ENCODE measurements at places on chromosomes 5 and 9.

DNA sequence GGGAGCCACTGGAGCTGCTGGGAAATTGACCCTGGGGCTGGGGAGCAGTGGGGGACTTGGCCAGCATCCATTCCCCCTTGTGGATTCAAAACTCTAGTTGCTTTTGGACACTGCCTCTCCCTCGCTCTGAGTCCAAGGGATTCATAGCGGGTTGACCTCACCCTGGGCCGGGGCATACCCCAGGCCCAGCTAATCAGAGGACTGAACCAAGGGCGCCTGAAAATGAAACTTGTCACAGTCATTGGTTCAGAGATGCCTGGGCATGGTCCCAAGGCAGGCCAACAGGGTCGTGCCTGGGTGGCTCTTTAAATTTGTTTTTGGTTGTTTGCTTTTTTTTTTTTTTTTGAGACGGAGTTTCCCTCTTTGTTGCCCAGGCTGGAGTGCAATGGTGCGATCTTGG lies 22.6 kb downstream of the STK10 start:
- no peak for DNase-seq

- no peak for DNase-seq
These were observed 463.1 kb downstream of the NR2F1-AS1 start for GRCh38 chr5:93117751-93118531.

GRCh38 chr5:78538240-78538850 lies 110.2 kb downstream of the LHFPL2 start:
- DNase-seq = no peak

DNA sequence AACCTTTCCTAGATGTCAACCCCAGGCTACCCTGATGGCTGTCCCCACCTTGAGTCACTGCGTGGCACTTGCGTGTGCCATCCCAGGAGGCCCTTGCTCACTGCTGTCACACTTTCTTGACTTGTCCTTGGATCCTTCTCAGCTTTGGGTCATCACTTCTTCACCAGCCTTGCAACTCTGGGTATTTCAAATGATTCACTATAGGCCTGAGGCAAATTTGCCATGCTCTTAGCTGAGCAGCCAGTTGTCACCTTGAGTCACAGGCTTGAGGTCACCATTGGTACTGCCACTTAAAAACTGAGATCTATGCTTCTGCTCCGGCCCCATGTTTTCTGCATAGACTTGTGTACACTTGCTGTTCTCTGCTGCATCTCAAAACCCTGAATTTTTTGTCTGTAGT lies 84.7 kb downstream of the BASP1 start:
- peak; percentile 67 for DNase-seq

DNA sequence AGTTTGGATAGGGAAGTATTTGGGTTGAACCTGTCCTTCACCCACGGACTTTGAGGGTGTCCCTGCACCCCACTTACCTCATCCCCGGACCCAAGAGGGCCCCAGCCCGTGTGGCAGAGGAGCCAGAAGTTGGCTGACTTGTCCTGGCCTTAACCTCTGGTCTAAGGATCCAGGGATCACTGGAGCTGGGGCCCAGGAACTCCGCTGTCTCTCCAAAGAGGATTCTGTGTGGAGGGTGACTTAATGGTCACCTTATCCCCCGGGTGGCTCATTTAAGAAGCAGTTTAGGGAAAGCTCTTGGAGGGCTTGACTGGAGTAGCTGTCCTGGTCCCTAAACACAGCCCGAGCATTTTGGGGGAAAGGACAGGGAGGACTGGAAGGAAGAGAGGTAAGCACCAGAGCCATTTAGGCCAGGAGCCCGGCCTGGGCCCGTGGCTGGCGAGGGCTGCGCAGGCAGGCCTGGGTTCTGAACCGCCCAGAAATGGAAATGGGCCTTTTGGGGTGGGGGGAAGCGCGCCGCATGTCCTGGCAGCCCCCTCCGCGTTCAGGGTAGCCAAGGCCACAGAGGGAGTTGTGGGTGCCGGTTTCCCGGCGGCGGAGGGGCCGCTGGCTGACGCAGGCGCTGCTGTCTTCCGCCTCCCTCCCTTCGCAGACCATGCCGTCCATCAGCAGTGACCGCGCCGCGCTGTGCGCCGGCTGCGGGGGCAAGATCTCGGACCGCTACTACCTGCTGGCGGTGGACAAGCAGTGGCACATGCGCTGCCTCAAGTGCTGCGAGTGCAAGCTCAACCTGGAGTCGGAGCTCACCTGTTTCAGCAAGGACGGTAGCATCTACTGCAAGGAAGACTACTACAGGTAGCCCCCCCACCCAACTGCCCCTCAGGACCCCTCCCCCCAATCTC lies 2.0 kb downstream of the LHX2 start:
- no peak for DNase-seq

GRCh38 chr5:1255081-1255561 lies 29.9 kb downstream of the SLC6A18 start:
- no peak for DNase-seq

DNA sequence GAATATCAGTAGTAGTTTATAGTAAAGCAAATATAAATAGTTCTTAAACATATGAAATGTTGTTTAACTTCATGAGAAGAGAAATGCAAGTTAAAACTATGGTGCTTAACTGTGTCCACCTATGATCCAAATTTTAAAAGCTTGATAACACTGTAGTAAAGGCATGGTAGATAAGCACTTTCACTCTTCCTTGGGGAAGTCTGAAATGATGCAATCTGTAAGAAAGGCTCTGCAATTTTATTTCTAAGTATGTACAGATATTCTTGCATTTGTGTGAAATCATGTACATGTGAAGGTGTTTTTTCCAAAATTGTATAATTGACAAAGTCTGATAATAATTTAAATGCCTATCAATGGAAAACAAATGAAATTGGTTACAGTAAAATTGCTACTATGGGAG lies 66.9 kb downstream of the SYK start:
- DNase-seq = no peak

DNA sequence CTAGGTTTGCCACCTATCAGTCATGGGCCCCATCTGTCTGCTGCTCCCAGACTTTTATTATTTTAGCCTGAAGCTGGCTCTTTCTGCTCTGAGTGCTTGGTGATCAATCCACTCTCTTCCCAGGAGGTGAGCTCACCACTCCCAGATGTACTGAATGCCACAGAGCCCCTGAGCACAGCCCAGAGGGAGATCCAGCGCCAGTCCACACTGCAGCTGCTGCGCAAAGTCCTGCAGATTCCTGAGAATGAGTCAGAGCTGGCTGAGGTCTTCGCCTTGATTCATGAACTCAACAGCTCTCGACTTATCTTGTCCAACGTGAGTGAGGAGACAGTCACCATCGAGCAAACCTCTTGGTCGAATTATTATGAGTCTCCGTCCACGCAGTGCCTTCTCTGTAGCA lies 36.0 kb downstream of the HMGXB3 start:
- DNase-seq = peak; percentile 46

GRCh38 chr5:35360671-35361070 lies 130.4 kb upstream of the PRLR start:
- no peak for DNase-seq

- DNase-seq = no peak
These were observed 27.0 kb downstream of the MSX2 start for GRCh38 chr5:174751154-174752000.

DNA sequence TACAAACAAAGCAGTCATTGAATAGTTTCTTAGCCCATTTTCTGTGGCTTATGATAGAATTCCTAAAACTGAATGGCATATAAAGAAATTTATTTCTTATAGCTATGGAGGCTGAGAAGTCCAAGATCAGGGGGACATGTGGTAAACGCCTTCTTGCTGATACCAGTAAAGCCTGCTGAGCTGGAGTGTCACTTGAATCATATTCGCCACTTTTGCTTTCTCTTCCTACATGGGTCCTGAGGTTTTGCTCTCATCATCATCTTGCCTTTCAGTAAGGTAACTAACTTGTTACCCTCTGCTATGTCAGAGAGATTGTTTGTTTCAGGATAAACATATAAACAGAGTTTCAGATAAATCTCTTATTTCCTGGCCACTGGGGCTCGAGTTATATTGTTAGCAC lies 203.3 kb upstream of the DMRT1 start:
- no peak for DNase-seq

DNA sequence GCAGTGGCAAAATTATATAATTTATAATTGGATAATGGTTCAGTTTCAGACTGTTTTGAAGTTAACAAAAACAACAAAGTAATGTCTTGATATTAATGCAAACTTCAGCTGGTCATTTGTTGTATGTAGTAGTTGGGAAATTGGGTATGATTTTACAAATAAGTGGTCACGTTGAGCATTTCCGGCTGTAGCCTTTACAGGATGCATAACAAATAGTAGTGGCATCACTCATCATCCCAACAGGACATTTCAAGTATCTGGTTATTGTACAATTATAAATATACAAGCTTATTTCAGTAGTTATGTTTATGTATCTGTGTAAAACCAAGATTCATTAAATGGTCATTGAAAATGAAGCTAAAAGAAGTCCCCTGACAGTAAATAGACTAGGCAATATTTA lies 72.9 kb downstream of the SMIM15 start:
- DNase-seq = no peak

- peak; percentile 31 for DNase-seq
These were observed 95.4 kb downstream of the CACNA1B start for GRCh38 chr9:137972988-137973470.

DNA sequence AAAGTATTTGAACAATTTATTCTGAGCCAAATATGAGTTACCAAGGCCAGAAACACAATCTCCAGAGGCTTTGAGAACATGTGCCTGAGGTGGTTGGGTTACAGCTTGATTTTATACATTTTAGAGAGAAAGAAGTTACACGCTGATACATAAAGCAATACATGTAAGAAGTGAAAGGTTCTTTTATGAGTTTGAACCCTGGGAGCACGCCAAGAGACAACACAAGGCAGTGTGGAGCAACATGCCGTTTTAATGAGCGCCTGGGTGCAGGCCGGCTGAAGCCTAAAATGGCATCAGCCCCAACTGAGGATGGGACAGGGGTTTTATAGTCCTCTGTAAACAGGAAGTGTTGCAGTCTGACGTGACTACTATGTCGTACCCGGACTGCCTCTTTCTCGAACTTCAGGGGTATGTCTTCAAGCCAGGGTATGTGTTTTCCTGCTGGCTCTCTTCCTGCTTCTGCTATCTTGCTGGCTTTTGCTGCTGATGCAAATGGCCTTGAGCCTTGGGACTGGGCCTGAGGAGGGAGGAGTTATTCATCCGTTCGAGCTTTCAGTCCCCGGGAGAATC lies 193.7 kb downstream of the CYLC2 start:
- DNase-seq = no peak

DNA sequence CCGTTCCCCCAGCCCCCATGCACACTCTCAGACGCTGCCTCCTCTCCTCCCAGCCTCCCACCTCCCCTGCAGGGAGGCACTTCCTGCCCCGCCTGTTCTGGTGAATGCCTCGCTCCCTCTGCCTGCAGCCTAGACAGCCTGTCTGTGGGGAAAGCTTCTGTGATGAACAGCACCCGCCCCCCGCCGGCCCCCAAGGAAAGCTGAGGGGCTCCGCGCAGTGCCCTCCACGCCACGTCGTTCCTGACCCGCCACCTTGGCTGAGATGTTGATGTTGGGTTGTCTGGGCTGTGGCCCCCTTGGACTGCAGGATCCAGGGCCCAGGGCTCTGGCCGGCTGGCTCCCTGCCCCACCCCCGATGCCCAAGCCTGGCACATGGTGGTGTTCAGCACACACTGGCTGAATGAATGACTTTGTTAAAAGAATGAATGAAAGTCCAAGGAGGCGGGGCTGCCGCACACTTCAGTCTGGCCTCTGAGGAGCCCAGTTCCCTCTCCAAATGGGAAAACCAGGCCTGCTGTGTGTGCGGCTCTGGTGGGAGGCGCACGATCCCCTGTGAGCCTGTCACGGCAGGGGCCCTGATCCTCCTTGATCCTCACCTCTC lies 2.1 kb upstream of the MYMK start:
- no peak for DNase-seq

- DNase-seq = no peak
These were observed 612.1 kb downstream of the EBF1 start for GRCh38 chr5:158487664-158488063.

- no peak for DNase-seq
These were observed 138.0 kb downstream of the ENC1 start for GRCh38 chr5:74502479-74502950.

GRCh38 chr5:142966121-142966420 lies 195.9 kb downstream of the ARHGAP26 start:
- no peak for DNase-seq

DNA sequence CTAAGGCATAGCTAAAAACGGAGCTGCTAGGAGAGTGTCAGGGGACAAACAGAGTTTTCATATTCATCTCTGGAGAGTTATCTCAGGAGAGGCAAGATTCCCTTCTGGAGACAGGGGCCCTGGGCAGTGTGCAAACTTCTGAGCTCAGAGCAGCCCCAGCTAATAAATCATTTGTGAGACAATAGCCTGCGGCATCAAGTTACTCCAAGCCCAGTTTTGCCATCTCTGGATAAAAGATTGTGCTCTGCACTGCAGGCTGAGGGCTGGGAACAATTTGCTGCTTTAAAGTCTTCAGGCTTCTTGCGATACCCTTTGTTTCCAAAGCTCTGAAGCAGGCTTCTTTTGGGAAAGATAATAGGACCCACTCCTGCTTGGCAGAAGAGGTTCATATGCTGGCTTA lies 164.3 kb upstream of the BRINP1 start:
- no peak for DNase-seq

GRCh38 chr9:83280790-83281189 lies 217.8 kb upstream of the RASEF start:
- DNase-seq = no peak

DNA sequence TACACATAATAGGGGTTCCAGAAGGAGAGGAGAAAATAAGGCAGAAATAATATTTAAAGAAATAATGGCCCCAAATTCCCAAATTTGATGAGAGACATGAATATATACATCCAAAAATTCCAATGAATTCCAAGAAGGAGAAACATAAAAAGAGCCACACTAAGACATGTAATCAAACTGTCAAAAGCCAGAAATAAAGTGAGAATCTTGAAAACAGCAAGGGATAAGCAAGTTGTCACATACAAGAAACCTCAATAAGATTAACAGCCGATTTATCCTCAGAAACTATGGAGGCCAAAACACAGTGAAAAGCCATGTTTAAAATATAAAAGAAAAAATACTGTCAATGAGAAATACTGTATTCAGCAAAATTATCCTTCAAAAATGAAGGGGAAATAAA lies 14.5 kb downstream of the CATSPER3 start:
- DNase-seq = no peak

- DNase-seq = no peak
These were observed 43.9 kb downstream of the ARHGAP26 start for GRCh38 chr5:142814122-142814521.

Data from PC-9 (cell line).